ENCODE measurements at places on chromosomes 7 and 10. TPM values are rescaled to one million over a fixed set of nuclear protein-coding genes. Genes with fewer than 3 reads are reported as not detected.

DNA sequence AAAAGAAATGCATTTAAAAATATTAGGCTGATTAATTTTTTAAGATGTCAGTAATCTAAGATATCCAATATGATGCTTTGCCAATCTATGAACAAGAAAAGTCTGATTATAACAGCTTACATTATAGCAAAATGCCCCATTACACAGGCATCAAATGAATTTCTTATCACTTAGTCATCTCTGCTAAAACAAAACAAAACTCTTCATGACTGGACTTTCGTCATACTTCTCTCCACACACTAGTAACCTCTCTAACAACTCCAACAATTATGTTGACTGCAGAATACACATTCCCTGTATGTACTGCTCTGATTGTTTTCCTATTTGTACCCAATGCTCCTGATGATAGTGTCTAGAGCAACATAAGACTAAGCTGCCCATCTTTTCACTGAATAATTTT is 3.8 kb upstream of the MKI67 start:
- H3K27ac ChIP-seq = no peak overlapping the region
- no peaks in the 10 kb centered on the region for H3K27me3 ChIP-seq
- DNase-seq = peak; percentile 56
- H3K4me1 ChIP-seq = no peaks in the 10 kb centered on the region
- no peak overlapping the region for H3K4me3 ChIP-seq

DNA sequence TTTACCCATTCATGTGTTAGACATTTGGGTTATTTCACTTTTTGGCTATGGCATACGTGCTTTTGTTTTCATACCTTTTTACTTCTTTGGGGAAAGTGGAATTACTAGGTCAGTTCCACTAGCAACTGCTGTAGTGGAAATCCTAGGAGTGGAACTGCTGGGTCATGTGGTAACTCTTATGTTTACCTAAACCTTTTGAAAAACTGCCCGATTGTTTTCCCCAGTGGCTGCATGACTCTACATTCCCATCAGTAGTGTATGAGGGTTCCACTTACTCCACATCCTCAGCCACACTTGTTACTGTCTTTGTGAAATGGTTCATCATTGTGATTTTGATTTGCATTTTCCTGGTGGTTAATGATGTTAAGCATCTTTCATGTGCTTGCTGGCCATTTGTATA is 82.3 kb downstream of the TAX1BP1 start:
- no peaks in the 10 kb centered on the region for H3K27me3 ChIP-seq
- H3K4me3 ChIP-seq = no peak overlapping the region
- no peak overlapping the region for H3K27ac ChIP-seq
- DNase-seq = no peak

GRCh38 chr7:33742521-33742920 is 162.8 kb upstream of the BMPER start:
- no peaks in the 10 kb centered on the region for H3K36me3 ChIP-seq
- H3K27me3 ChIP-seq = no peaks in the 10 kb centered on the region
- H3K4me3 ChIP-seq = no peak overlapping the region
- H3K4me1 ChIP-seq = peaks cover 15% of the 10 kb centered on the region

GRCh38 chr7:94362276-94362675 is 32.4 kb upstream of the COL1A2 start:
- H3K4me1 ChIP-seq = no peaks in the 10 kb centered on the region
- H3K27me3 ChIP-seq = no peaks in the 10 kb centered on the region
- no peaks in the 10 kb centered on the region for H3K36me3 ChIP-seq
- no peak overlapping the region for H3K4me3 ChIP-seq

DNA sequence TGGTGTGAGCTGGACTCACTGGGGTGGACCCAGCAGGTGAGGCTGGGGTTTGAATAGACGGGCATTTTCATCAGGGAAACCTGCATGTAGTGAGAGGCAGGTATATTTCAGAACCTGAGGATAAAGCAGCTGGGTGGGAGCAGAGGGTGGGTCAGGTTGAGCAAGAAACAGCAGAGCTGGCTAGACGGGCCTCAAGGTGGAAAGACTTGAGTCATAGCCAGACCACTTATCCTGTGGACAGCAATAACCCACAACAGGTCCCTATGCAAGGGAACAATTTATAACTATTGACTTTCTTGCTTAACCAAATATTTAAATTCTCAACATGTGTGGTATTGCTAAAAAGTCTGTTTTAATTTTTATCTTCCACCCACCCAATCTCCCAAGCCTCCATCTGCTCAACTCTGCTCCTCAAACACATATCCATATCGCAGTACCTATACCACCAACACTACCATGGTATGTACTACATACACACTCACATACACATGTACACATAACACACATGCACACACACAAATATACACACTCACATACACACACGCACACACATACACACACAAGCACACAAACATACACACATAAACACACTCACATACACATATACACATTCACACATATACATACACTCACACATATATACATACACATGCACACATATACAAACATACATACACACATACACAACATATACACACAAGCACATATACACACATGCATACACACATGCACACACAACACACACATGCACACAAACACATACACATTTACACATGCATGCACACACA is 129.0 kb upstream of the C7orf33 start:
- no peak overlapping the region for H3K4me3 ChIP-seq
- no peak overlapping the region for H3K27ac ChIP-seq
- H3K4me1 ChIP-seq = no peaks in the 10 kb centered on the region
- H3K27me3 ChIP-seq = no peaks in the 10 kb centered on the region

GRCh38 chr10:74949034-74949832 is 122.8 kb downstream of the KAT6B start:
- H3K27ac ChIP-seq = no peak overlapping the region
- H3K4me1 ChIP-seq = peaks cover 16% of the 10 kb centered on the region
- no peak overlapping the region for H3K4me3 ChIP-seq
- DNase-seq = peak; percentile 36
- H3K27me3 ChIP-seq = no peaks in the 10 kb centered on the region
- no peaks in the 10 kb centered on the region for H3K36me3 ChIP-seq

DNA sequence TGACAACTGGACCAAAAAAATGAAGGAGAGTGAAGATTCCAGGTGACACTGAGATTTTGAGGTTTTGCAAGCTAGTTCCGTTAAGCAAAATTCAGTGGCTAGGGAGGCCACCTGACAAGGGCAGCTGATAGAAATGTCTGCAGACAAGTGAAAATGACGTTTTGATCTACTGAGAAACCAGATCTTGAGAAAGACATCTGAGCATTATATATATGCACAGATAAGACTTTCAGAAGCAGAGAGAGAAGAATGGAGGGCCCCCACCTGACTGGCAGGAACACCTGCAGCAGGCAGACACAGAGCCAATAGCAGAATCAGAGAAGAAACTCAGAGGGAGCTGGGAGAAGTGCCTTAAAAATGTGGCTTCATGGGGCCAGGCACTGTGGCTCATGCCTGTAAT is 76.1 kb upstream of the LRGUK start:
- H3K27ac ChIP-seq = no peak overlapping the region
- H3K36me3 ChIP-seq = no peaks in the 10 kb centered on the region
- no peaks in the 10 kb centered on the region for H3K27me3 ChIP-seq

GRCh38 chr7:50828801-50829200 is 46.1 kb upstream of the GRB10 start:
- DNase-seq = no peak
- no peaks in the 10 kb centered on the region for H3K27me3 ChIP-seq
- H3K4me3 ChIP-seq = no peak overlapping the region
- H3K4me1 ChIP-seq = peaks cover 38% of the 10 kb centered on the region

GRCh38 chr10:99345350-99345749 is 16.2 kb downstream of the CNNM1 start:
- peak; percentile 54 for DNase-seq
- no peaks in the 10 kb centered on the region for H3K27me3 ChIP-seq
- H3K27ac ChIP-seq = no peak overlapping the region
- no peaks in the 10 kb centered on the region for H3K36me3 ChIP-seq
- H3K4me1 ChIP-seq = peaks cover 7% of the 10 kb centered on the region

GRCh38 chr7:143299840-143300239 is 11.7 kb downstream of the CASP2 start:
- peaks cover 12% of the 10 kb centered on the region for H3K4me1 ChIP-seq
- H3K36me3 ChIP-seq = peaks cover 69% of the 10 kb centered on the region
- no peaks in the 10 kb centered on the region for H3K27me3 ChIP-seq

GRCh38 chr7:7524121-7524520 is 11.6 kb downstream of the COL28A1 start:
- H3K27me3 ChIP-seq = no peaks in the 10 kb centered on the region
- DNase-seq = no peak
- H3K4me3 ChIP-seq = no peak overlapping the region
- no peaks in the 10 kb centered on the region for H3K36me3 ChIP-seq

- DNase-seq = no peak
- H3K27ac ChIP-seq = no peak overlapping the region
- H3K36me3 ChIP-seq = no peaks in the 10 kb centered on the region
- no peak overlapping the region for H3K4me3 ChIP-seq
- H3K4me1 ChIP-seq = no peaks in the 10 kb centered on the region
- H3K27me3 ChIP-seq = peaks cover 4% of the 10 kb centered on the region
Measured at GRCh38 chr10:126738001-126738400, 67.5 kb upstream of the C10orf90 start.

DNA sequence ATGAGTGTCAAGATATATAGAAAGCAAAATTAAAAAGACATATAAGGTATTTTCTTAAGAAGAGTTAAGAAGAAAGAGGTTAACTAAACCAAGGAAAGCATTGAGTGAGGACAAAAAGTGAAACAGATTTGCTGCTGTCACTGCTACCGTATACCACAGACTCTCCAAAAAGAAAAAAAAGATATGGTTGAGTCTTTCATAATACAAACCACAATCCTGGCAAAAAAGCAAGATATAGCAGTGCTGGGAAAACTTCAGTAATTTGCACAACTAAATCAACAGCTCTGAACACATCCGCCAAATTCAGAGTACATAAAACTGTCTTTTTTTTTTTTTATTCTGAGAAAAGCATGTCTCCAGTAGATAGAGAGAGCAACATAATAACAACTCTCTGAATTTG is 114.7 kb downstream of the ETV1 start:
- no peak overlapping the region for H3K4me3 ChIP-seq
- no peak overlapping the region for H3K27ac ChIP-seq
- H3K36me3 ChIP-seq = no peaks in the 10 kb centered on the region
- H3K4me1 ChIP-seq = peaks cover 2% of the 10 kb centered on the region
- peak; percentile 84 for DNase-seq

- no peak for DNase-seq
- H3K4me3 ChIP-seq = no peak overlapping the region
- no peaks in the 10 kb centered on the region for H3K27me3 ChIP-seq
- peaks cover 55% of the 10 kb centered on the region for H3K4me1 ChIP-seq
Measured at GRCh38 chr7:137976696-137977095, 25.2 kb downstream of the CREB3L2 start.

Gene RP9
- total RNA-seq = 16.5 TPM

Gene HYCC1
- total RNA-seq = 78.5 TPM

Gene NME8
- not detected for total RNA-seq

Gene TMEM229A
- total RNA-seq = 0.09 TPM

Gene CDHR1
- total RNA-seq = 0.75 TPM

Gene SLC39A12
- total RNA-seq = not detected
